Eye (tissue), 1 donor: ENCODE measurements at places on chromosomes 3 and 15.
A peak's percentile ranks its signal among the peaks of the same experiment; 100 is the strongest.

DNA sequence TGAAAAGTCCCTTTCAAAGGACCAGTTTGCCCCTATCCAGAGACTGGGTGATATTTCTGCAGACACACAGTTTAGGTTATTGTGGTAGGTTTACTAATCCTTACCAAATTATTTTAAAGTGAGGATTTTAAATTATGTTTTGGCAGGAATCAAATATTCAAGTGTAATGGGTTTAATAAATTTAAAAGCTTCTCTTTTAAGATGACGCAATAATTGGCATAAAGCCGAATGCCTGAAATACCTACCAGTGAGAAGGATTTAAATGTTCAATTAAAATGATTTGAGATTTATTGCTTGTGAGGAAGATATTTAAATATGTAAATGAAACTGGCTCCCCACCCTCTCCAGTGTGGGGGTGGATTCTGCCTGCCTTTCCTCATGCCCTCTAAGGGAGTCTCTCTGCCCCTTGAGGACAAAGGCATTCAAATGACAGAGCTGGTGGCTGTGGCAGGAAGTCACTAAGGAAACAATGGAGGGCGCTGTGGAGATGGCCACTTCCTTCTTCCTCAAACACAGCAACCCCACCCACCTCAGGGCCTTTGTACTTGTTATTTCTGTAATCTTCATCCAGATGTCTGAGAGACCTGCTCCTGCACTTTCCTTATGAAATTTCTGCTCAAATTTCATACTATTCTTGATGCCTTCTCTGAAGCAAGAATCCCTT lies 131.7 kb downstream of the TNIK start:
- peak; percentile 60 for DNase-seq

- DNase-seq = no peak
Observed at GRCh38 chr3:37916685-37917084, 55.0 kb downstream of the CTDSPL start.

DNA sequence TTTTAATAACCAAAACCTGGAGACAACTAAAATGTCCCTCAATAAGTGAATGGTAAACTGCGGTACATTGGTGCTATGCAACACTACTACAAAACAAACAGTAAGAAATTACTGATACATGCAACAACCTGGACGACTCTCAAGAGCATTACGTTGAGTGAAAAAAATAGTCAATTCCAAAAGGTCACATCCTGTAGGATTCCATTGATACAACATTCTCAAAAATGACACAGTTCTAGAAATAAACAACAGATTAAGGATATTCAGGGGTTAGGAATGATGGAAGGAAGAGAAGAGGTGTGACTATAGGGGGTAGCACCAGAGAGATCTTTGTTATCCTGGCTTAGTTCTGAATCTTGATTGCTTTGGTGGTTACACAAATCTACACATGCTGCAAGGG lies 72.2 kb downstream of the ZNF148 start:
- no peak for DNase-seq

- DNase-seq = peak; percentile 81
Observed at GRCh38 chr15:82045179-82045891, 483 bp downstream of the MEX3B start.

DNA sequence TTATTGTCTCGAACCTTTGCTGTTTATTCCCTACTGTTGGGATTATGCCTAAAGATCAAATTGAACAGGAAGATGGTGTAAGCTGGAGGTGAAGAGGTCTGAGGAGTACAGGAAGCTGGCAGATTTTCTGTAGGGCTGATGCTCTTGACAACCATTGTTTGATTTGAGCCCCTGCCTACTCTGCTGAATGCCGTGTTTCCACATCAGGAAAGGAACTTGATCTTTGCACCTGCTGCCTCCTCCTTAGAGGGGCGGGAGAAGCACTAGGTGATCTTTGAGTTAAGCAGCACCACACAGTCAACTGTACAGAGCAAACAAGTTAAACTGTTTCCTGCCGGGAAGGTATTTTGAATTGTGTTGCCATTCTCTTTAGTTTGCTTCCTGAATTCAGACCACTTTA lies 364.6 kb upstream of the EPHA6 start:
- peak; percentile 30 for DNase-seq

DNA sequence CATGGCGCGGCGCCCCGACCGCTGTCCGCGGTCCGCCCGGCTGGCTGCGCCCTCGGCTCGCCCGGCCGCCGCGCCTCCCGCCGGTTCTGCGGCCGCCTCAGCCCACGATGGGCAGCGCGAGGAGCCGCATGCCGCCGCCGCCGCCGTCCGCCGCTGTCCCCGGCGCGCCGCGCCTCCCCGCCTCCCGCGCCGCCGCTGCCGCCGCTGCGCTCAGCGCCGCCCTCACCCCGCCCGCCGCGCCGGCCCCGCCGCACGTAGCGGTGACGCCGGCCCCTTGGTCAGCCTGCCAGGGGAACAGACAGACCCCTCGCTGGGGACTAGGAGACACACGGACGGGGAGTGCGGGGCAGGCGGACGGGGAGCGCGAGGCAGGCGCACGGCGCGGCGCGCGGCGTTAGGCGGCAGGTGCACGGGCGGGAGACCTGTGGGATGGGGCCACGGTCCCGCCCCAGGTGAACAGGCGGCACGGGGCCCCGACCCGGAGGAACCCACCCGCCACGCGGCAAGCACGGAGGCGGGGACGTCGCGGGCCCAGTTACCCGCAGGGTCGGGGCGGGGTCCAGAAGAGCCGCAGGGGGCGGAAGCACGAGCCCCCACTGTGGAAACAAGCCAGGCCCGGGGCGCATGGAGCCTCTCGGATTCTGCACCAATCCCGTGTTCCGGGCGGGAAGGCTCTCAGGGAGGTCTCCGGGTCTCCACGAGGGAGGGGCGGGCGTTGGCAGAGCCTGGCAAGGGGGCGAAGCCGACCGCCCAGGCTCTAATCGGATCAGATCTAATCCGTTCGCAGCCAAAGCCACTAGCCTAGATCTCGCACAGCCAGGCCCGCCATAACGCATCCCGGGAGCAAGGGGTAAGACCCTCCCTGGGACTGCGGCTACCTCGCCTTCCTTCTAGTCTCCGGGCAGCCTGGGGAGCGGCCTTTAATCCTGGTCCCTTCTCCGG lies at the start of gene CSPG5:
CSPG5 (minus strand) TSS at position 175 of the 942 bp plus-strand sequence; CDS start at position 3, 172 bp downstream.
- DNase-seq = peak; percentile 74

DNA sequence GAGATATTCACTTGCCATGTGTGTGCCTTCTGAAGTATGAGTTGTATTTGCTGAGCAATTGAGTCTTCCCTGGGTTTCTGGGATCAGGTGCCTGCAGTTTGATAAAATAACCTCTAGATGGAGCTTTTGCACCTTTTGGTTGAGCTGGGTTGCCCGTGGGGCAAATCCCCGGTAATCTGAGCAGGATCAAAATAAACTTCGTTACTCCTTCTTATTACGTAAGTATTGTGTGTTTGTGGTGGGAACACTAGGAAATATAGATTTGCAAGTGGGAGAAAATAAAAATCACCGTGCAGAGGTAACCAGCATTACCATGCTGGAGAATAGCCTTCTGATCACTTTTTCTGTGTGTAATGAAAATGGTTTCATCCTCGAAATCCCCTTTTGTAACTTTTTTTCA lies 277.4 kb upstream of the NR2E3 start:
- peak; percentile 34 for DNase-seq

DNA sequence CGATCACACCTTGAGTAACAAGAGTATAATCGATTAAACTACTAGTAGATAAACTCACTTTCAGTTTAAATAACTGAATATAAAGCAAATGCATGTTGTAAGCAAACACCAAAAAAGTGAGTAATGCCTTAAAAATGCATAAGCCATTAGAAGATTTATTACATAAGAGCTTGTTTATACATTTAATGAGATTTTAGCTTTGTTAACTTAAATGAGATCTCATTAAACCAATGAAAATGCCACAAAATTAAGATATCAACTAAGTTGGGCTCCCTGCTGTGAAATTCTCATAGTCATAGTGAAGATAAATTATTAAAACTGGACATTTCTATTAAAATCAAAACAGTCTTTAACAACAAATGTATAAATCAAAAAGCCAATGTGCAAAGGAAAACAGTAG lies 701.2 kb downstream of the NLGN1 start:
- DNase-seq = no peak

- no peak for DNase-seq
Observed at GRCh38 chr3:16828815-16829214, 55.9 kb upstream of the PLCL2 start.

DNA sequence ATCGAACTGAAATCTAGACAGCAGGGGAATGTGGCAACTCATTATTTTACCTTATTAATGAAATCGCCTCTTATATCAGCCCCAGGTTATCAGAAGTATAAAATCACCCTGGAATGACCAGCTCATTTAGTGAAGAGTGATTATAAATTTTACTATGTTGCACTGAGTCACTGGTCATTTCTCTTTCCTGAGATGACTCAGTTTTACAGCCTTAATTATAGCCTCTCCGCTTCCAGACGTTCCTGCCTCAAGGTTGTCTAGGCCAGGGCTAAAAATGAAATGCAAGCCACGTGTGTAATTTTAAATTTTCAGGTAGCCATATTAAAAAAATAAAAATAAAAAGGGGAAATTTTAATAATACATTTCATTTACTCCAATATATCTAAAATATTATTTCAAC lies 33.3 kb downstream of the DET1 start:
- DNase-seq = no peak

GRCh38 chr15:69474291-69474690 lies 21.7 kb downstream of the RPLP1 start:
- no peak for DNase-seq

DNA sequence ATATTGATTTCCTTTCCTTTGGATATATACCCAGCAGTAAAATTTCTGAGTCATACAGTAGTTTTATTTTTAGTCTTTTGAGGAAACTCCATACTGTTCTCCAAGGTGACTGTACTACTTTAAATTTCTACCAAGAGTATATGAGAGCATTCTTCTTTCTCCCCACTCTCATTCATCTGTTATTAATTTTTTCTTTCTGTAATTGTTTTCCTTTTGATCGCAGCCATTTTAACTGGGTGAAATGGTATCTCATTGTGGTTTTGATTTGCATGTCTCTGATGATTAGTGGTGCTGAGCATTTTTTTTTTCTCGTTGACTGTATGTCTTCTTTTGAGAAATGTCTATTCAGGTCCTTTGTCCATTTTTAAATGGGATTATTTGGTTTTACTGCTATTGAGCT lies 18.3 kb upstream of the VGLL3 start:
- DNase-seq = no peak

DNA sequence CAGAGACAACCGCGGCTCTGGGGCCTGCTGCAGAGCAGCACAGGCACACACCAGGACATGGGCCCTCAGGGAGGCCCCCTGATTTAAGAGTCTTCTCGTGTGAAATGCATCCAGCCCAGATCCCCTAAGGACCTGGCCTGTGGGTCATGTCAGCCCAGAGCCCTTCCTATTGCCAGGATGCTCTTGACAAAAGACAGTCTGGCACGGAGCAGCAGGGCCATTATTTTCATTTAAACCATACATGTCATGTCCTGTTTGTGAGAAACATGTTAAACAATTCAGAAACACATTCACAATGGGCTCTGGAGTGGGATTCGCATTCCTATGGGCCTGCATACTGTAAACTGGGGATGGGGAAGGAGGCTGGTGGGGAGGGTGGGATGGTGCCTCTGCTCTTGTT lies 367.4 kb upstream of the WNT5A start:
- DNase-seq = peak; percentile 84

- DNase-seq = no peak
Observed at GRCh38 chr3:48970586-48970985, 19.5 kb upstream of the P4HTM start.

DNA sequence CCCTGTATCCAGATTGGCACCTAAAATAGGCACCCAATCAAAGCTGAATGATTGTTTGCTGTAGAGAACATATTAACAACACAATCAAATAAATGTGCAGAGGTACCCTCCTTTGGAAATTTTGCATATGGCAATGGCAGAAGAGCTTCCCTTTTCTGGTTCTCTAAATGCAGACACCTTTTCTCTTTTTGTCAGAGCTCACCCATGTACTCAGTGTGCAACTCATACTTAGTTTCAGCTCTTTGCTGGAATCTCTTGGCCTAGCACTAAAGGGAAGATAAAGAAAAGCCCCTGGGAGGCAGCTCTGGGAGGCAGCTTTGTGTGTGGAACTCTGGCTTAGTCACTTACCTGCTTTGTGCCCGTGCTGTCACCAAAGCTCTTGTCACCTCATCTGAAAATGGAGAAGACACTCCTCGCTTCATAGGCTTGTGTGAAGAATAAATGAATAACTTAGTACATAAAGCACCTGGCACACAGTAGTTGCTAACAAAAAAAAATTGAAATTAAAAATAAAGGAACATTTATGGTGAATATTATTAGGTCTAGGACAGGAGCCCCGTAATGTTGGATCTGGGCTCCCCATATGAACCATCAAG lies 28.8 kb downstream of the ST6GAL1 start:
- no peak for DNase-seq

GRCh38 chr3:95539950-95540483 lies 1274.4 kb upstream of the EPHA6 start:
- DNase-seq = no peak

GRCh38 chr3:190902292-190902691 lies 39.8 kb upstream of the GMNC start:
- no peak for DNase-seq

DNA sequence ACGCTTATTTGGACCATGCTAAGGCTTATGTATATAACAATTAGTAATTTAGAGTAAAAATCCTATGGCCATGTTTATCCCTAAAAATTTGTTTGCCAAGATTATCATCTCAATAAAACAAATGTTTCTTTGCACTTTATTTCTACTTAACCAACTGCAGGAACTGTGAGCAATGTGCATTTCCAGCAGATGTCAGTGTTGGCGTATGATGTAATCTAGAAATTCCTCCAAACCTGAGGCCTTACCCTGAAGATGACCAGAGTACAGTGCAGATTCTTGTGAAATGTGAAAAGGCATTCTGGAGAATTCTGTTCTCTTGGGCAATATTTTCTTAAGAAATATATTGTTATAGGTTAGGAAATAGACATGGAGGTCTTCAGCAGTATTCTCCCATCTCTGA lies 205.9 kb downstream of the MBNL1 start:
- DNase-seq = peak; percentile 59

DNA sequence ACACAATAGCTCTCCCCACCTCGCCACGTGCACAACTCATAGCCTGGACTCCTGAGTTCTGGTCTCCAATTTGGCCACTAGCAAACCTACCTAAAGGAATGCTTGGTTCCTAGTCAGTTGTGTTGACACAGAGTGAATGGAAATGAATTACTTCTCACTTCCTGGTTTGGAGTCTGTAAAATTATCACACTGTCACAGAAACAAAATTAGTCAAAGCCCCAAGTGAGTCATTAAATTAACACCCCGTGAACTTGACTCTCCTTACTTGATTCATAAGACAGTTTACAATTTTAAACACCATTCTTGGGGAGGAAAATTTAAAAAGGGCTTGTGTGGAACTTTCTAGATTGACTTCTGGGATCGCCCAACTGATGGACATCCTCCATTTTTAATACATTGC lies 276.2 kb upstream of the CTNNB1 start:
- no peak for DNase-seq

DNA sequence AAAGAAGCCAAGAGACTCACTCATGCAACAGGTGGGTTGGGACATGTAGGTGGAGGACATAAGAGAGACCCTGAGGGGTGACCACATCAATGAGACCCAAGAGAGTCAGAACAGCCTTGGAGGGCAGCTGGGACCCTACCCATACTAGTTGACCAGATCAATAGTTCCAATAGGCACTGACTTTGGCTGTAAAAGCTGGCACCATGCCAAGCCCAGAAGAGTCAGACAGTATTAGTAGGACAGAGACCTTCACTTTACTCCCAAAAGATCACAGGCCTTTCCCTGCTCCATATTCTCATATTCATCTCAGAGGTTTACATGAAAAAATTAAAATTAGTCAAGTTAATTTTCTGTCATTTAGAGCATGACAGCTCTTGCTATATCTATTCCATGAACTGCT lies 20.9 kb upstream of the GABRR3 start:
- DNase-seq = no peak

GRCh38 chr3:101667331-101667730 lies 9.6 kb downstream of the ZBTB11 start:
- DNase-seq = no peak
